ENCODE measurements at places on chromosomes 11 and 22.

- no peak for DNase-seq
These were observed 11.3 kb downstream of the OSBP2 start for GRCh38 chr22:30705710-30706651.

- DNase-seq, result no peak
These were observed 1126.9 kb downstream of the BRD1 start for GRCh38 chr22:48700566-48701295.

- DNase-seq, result no peak
These were observed 24.2 kb upstream of the KCNJ11 start for GRCh38 chr11:17412488-17413180.

DNA sequence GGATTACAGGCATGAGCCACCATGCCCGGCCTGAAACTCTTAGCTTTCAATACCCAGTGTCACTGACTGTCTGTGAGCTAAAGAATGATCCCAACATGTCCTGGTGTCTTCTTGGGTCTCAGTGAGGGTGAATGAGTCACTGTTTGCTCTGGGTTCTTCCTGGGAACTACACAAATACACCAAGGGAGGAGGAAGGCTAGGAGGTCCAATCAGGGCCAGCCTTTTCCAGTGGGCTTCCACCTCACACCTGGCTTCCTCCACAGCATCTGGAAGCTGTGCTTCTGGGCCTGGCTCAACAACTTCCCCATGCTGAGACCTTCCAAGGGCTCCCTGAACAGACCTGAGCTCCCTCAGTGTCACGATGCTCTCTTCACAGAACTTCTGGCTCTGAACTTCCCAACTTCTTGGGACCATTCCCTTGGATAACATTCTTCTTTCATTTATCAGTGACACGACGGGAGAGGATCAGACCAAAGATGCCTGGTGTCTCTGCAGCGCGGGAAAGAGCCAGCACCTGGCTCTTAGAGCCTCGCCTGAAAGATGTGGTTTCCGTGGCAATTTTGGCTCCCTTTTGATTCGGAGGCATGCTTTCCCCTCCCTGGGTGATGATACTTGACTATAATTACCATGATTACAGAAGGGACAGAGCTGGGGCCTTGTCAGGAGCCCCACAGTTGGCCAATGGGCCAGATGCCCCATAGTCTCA lies 22.3 kb upstream of the CHRM4 start:
- no peak for DNase-seq

GRCh38 chr11:110856996-110857812 lies 145.0 kb upstream of the ARHGAP20 start:
- DNase-seq, result no peak

GRCh38 chr22:37731804-37732471 lies 35.1 kb downstream of the TRIOBP start:
- DNase-seq, result no peak

DNA sequence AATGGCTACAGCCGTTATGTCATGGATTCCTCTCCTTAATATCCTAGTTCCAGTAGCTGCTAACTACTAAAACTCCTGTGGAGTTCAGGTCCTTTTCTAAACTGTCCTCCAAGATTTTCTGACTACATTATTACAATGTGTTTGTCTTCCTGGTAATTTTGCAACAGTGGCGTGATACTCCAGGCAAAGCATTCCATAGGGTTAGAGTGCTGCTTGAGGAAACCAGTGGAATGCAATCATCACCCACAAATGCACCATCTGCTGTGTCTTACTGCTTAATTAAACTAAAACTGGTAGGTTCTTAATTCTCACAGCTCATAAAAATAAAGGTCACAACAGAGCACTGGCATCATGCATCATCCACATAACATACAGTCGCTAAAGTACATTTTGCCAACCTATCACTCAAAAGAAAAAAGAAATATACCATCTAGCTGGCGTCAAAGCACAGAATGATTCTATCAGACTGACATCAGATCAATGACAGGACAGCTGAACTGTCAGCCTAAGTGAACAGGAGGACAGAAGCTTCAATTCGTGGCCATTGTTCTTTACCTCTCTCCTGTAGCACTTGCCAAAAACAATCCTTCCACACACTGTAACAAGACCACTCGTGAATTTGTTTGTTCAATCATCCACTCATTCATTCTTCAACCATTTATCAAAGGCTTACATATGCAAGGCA lies 182.5 kb downstream of the CADM1 start:
- no peak for DNase-seq

DNA sequence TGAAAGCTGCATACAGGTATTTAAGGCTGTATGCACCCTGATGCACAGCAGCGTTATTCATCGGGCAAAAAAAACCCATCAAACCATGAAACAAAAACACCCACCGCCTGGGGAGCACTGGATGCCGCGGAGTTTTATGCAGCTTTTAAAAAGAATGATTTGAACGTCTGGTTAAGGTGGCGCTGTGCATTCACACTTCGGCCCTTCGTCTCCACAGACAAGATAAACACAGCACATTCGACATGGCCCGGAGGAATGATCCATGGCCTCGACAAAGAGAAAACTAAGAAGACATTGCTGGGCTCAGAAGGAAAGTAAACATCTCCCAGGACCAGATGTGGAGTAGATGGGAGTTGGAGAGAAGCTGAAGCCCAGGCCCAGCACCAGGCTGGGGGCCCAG lies 40.8 kb upstream of the GAL start:
- DNase-seq, result no peak

DNA sequence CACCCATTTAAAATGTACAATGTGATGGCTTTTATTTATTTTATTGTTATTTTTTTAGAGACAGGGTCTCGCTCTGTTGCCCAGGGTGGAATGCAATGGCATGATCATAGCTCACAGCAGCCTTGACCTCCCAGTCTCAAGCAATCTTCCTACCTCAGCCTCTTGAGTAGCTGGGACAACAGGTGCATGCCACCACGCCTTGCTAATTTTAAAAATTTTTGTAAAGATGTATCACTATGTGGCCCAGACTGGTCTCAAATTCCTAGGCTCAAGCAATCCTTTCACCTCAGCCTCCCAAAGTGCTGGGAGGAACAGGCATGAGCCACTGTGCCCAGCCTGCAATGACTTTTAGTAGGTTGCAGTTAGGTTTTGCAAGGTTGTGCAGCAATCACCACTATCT lies 14.3 kb downstream of the CLDN5 start:
- DNase-seq, result no peak

DNA sequence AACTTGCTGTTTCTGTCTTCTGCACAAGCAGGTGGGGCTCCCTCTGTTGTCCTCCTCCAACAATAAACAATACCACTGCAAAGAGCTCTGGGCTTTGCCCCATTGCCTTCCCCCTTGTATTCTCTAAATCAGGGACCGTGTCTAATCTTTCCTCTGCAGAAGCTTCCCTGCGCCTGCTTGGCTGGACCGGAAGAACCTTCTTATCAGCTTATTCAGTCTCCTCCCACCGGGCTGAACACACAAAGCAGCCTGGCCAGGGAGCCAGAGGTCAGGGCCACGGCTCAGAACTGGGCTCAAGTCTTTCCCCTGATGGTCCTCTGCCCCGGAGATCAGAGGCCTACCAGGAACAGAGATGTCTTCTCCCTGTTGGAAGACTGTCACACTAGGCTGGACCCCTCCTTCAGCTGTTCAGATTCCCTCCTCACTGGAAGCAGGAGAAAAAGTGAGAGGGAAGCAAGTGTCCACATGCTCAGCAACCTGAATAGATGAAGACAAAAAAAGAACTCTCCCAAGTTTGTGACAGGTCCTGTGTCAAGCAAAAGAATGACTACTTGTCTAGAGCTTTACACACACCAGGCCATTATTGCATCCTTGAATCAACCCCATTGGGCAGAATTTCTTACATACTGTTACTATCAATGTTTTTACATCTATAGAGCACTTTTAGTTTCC lies 63.7 kb downstream of the RAB30 start:
- no peak for DNase-seq

GRCh38 chr22:33542153-33542552 lies 378.1 kb downstream of the LARGE1 start:
- no peak for DNase-seq

DNA sequence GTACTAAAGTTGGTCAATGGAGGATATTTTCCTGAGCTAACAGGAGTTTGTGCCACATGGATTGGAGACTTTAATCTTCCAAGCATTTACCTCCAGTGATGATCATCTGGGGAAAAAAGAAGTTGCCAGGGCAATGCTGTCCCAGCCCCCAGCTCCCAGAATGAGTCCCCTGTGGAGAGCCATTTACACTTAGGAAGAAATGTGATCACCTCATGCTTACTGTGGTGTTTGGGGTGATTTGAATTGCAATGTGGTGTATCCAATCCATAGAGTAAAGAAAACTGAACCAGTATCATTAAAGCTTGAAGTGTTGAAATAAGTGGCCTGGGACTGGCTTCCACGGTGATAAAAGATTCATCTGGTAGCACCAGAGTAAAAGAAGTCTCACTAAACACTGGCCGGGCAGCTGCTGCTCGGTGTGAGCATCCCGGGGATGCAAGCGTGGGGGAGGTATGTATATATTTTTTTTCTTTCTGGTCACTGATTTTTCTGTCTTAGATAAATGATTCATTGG lies 117.2 kb upstream of the NTM start:
- no peak for DNase-seq

DNA sequence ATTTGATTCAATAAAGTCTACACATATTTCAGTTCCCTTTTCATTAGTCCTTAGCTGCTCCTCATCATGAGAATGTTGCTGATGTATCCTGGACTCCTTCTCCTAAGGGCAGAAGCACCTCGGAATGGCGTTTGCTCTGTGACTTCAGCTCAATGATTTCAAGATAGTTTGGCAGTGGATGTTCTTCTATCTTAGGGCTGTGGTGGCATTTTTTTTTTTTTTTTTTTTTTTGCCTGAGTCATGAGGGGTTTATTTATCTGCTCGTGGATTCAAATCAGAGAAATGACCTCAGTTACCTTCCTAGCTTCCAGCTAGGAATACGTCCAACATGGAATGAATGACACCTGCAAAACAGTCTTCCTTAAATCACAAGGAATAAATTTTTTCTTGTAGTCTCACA lies 220.0 kb upstream of the ZBED5 start:
- DNase-seq, result no peak

GRCh38 chr22:36907253-36908195 lies 5.9 kb upstream of the CSF2RB start:
- no peak for DNase-seq

GRCh38 chr11:133506023-133506422 lies 26.3 kb downstream of the OPCML start:
- DNase-seq, result no peak

GRCh38 chr22:32327066-32327465 lies 30.6 kb upstream of the RFPL3 start:
- no peak for DNase-seq

- no peak for DNase-seq
These were observed 25.3 kb downstream of the PARVA start for GRCh38 chr11:12402691-12403120.

- DNase-seq, result no peak
These were observed 1219.6 kb downstream of the BRD1 start for GRCh38 chr22:48607901-48608662.

DNA sequence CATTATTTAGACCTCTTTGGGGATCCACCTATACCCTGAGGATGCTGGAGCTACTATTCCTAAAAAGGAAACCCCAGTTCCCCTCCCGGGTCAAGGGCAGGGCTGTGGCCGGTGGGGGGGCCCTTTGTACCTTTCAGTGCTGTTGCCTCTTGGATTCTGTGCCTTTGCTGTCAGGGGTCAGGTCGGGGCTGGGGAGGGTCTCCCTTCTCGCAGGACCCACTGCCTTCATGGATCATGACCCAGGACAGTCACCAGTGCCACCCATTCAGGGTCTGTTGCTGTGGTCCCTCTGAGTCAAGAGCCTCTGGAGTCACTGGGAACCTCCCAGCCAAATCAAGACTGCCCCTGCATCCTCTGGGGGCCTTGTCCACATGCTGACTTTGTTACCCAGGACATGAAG lies 78.1 kb upstream of the CCND1 start:
- no peak for DNase-seq

GRCh38 chr11:12113294-12113693 lies 2.9 kb downstream of the MICAL2 start:
- DNase-seq, result no peak

DNA sequence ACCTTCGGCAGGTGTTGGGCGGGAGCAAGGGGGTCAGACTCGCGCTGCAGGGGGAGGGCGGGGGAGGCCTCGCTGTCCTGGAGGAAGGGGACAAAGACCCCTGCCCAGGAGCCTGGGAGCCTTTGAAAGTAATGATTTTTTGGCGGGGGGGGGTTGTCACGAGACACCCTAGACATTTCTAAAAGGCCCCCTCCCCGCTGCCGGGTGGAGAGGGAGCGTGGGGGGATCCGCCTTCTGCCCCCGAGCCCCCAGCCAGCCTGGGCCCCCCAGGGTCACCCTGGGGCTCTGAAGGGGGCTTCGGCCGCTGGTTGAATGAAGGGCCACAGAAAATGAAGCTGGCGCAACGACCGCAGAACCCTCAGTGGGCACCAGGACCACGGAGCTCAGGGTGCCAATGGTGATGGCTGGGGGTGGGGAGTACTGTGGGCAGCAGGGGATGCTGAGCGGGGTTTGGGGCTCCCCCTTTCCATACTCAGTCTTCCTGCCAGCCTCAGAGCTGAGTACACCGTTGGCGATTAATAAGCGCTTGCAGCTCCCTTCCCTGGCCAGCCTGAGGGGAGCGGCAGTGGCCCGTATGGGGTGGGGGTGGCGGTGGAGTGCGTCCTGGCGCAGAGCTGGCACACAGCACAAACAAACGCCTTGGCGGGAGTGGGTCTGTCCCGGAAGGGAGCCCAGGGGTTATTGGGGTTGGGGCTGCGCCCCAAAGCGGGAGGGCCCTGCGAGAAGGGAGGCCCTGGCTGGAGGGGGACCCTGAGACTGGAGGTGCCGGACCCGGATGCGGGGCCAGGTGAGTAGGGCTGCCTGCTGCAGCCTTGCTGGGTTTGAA lies 1.2 kb upstream of the DUSP8 start:
- no peak for DNase-seq

DNA sequence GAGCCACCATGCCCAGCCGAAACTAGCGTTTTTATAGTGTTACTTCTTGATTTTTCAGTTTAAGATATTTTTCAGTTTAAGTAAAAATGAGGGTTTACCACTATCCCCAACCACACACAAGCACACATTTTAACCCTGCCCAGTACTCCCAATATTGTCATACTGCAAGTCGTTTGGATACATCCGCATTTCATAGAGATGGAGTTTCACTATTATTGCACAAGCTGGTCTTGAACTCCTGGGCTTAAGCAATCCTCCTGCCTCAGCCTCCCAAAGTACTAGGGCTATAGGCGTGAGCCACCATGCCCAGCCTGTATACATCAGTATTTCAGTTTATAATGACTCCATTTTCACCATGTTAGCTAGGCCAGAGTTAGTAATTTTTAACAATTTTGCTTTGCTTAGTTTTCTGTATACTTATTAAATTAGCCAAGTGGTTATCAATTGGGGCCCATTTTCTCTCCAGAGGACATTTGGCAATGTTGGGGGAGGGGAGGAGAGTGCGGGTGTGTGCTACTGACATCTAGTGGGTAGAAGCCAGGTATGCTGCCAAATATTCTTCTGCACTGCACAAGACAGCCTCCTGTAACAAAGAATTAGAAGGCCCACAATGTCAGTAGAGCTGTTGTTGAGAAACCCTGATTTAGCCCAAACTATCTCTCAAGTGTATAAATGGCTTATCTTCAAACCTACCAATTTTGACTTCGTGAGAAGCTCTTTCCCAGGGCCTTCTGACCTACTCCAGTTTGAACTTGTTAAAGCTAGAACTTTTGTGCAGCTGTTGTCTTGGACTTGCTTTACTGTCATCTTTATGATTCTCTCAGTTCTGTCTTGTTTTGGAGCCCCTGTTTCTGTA lies 7.3 kb downstream of the USP47 start:
- no peak for DNase-seq

GRCh38 chr11:16357775-16358174 lies 1.4 kb upstream of the SOX6 start:
- no peak for DNase-seq

- DNase-seq, result no peak
These were observed 33.2 kb downstream of the ADORA2A start for GRCh38 chr22:24460418-24461089.

- no peak for DNase-seq
These were observed 174.8 kb upstream of the MTMR2 start for GRCh38 chr11:96098511-96099241.
